ENCODE measurements at places on chromosomes 5 and 9.

GRCh38 chr5:10559871-10560270 lies 4.0 kb upstream of the ANKRD33B start:
- DNase-seq = no peak

- no peak for DNase-seq
Observed at GRCh38 chr9:121778252-121779225, 127.1 kb downstream of the DAB2IP start.

- DNase-seq = no peak
Observed at GRCh38 chr5:170628028-170628427, 124.2 kb downstream of the KCNIP1 start.

DNA sequence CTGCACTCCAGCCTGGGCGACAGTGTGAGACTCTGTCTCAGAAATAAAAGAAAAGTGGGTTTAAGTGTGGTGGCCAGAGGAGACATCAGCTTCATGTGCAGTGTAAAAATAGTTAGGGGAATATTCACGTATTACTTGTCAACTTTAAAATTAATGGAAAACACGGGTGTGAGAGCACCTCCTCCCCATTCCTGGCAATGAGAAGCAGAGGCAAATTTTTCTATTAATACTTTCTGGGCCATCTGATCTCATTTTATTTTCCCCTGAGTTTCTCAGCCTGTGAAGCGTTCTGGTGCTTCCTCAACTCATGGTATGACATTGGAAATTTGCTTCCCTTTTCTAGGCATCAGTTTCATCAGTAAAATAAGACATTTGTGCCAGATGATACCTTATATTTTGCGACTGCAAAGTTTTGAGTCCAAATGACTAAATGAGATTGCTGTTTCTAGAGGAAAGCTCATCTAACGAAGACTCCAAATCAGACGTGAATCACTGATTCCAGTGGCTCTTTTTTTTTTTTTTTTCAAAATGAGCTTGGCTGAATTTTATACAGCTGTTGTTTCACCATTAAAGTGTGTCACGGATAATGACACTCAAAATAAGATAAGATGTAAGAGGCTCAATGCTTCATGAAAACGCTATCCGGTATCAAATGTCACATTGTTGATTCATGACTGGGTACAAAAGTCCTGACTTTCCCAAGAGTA lies 104.6 kb downstream of the MSX2 start:
- no peak for DNase-seq

GRCh38 chr5:33299621-33300208 lies 141.1 kb upstream of the TARS1 start:
- DNase-seq = peak; percentile 8

GRCh38 chr9:93670208-93671019 lies 94.0 kb downstream of the PHF2 start:
- DNase-seq = no peak

GRCh38 chr9:106862110-106862820 lies 701 bp upstream of the ZNF462 start:
- peak; percentile 83 for DNase-seq

GRCh38 chr5:159010661-159011442 lies 88.9 kb downstream of the EBF1 start:
- DNase-seq = no peak

GRCh38 chr9:128553728-128554127 lies 1.3 kb downstream of the SPTAN1 start:
- peak; percentile 15 for DNase-seq

GRCh38 chr5:170738840-170739239 lies 44.7 kb upstream of the GABRP start:
- DNase-seq = no peak

GRCh38 chr5:169971780-169972179 lies 8.5 kb downstream of the INSYN2B start:
- DNase-seq = no peak

DNA sequence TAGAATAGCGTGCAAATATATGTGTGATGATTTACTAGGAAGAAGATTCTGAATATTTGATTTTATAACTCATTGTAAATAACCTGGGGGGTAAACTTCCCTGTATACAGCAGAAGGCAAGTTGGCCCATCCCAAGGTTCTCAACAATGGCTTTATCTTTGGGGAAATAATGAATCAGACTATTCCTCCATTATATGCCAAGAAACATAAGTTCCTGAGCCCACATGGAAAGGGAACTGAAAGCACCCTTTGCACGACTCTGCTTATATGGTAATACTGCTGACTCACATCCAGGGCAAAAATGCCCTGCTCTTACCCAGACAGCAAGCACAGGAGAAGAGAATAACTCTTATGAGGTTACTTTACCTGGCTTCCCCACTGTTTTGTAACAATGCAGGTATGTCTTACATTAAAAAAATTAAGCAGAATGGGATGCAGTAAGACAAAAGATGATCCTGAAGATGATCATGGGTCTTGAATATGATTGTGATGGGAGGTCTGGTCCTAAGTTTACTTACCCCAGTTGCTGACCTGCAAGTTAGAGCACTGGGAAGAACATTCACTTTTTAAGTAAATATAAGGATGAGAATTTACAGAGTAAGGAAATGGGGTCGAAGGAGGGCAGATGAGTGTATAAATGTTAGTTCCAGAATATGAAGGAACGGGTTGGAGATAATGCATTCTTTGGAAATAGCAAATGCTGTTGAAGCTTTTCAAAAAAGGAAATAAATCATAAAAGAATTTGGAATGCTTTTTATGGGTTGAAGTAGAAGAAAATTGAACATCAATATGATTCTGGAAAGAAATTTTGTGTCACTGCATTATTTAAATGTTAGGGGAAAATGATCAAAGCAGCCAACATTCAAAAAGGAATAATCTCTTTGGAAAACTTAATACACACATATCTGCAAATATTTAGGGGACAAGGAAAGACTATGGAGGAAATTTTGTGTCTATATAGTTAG lies 428.4 kb upstream of the MPDZ start:
- no peak for DNase-seq

- DNase-seq = no peak
Observed at GRCh38 chr5:177432143-177432838, 5.8 kb downstream of the GRK6 start.

- no peak for DNase-seq
Observed at GRCh38 chr5:80039650-80040049, 4.5 kb downstream of the THBS4 start.

- no peak for DNase-seq
Observed at GRCh38 chr9:123883634-123884033, 46.3 kb downstream of the DENND1A start.

DNA sequence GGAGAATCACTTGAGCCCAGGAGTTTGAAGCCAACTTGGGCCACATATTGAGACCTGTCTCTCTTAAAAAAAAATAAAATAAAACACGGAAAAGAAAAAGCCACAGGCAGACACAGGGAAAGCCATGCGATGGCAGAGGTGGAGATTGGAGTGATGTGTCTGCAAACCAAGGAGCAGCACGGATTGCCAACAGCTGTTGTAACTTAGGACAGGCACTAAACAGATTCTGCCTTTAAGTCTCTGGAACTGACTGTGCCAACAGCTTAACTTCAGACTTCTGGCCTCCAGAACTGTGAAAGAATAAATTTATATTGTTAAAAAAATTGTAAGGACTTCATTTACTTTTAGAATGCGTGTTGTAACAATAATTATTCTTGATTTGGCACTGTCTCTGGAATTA lies 318.5 kb upstream of the CHD1 start:
- peak; percentile 33 for DNase-seq

DNA sequence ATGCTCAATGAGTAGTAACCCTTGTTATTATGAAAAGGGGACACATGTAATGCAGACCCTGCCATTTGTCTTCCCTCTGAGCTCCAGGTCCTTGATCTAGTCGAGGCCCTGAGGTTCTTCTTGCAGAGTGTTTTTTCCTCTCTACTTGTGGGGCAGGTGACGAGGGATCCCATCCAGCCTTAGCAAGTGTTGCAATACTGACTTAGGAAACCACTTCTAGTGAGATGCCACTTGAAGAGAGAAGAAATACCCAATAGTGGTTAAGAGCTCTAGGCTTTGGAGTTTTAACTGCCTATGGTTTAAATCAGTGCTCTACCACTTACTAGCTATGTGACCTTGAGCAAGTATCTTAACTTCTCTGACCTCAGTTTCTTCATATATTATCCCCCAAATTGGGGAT lies 10.2 kb downstream of the PPARGC1B start:
- DNase-seq = no peak

DNA sequence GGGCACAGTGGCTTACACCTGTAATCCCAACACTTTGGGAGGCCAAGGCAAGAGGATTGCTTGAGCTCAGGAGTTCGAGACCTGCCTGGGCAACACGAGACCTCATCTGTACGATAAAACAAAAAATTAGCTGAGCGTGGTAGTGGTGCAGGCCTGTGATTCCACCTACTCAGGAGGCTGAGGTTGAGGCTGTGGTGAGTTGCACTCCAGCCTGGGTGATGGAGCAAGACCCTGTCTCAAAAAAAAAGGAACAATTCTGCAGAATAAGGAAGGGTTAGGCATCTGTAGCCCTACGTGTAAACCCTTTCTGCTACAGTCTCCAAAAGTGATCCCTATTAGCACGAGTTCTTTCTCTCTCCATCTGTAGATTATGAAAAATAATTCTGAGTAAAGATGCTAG lies 19.9 kb downstream of the CDC26 start:
- DNase-seq = no peak

DNA sequence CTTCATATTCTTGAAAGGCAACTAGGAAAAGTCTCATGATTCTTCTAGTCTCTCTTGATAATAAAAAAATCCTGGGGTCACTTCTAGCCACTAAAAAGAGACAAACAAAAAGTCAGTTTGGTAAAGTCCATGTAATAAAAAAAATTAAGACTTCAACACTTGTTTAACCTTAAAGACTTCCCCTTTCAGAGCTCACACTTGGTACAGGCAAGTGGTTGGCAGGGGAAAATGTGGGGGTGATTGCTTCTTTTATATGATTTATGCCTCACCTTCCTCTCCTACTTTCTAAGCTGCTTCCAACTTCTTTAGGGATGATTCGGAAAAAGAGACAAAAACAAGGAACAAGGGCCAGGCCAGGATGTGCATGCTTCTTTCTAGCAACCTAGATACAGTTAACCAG lies 5.1 kb upstream of the ERCC6L2 start:
- DNase-seq = no peak

DNA sequence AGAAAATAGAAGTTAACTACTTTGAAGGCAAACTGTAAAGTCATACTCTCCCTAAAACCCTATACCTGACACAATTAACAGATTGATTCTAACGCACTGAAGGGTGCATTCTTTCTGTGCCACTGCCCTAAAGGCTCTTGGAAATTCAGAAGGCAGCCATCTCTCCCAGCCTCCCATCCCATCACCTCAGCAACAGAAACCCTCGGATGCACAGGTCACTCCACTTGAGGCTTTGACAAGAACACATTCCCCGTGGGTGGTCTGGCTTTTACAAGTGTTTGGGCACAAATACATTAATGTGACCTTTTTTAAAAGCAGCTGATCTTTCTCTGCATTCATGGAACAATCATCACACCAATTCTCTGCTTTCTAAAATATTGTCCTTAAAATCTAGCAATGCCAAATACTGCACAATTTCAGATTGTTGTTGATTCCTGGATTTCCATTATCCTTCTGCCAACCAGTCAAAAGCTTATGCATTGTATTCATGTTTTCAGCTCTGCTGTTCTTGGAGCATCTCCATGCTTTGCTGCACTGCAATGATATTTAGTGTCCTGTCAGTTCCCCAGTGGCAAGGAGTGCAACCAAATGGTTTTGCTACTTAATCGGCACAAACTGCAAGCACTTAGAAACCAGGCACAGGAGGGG lies 175.6 kb downstream of the TMEM161B start:
- DNase-seq = no peak

DNA sequence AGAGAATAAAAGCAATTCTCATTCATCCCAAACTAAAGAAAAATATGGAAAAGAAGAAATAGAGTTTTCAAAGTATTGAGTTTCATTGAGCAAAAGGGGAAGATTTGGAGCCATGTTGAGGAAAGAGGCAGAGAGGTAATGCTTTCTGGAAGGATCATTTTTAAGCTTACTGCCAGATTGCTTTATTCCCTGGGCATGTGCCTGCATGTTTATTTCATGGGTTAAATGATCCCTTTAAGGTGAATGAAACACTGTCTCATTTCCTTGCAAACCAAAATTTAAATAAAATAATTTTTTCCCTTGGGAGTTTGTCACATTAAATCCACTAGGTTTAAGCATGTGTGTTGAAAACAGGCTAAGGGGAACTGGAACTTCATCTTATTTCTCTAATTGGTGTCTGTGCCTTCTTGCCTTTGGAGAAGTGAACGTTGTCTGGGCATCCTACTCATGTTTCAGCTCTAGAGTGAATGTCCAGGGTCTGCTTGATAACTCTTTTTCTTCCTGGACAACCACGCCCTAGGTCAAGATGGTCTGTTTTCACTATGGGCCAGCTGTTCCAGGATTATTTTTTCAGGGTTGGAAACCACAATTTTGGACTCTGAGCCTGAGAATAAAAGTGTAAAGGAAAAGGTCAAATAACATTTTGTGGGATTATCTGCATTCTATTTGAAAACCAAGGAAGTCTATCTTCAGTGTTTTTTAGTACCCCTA lies 114.1 kb upstream of the ELL2 start:
- DNase-seq = no peak

- DNase-seq = peak; percentile 27
Observed at GRCh38 chr9:137619240-137620047, 639 bp downstream of the EHMT1 start.

- no peak for DNase-seq
Observed at GRCh38 chr5:135468541-135468940, 16.4 kb upstream of the TIFAB start.

GRCh38 chr5:170262061-170263045 lies 29.6 kb downstream of the C5orf58 start:
- no peak for DNase-seq

- DNase-seq = no peak
Observed at GRCh38 chr9:76652894-76653293, 111.3 kb upstream of the PCA3 start.

- DNase-seq = peak; percentile 91
Observed at GRCh38 chr5:135543485-135544304, 7.9 kb upstream of the NEUROG1 start.

DNA sequence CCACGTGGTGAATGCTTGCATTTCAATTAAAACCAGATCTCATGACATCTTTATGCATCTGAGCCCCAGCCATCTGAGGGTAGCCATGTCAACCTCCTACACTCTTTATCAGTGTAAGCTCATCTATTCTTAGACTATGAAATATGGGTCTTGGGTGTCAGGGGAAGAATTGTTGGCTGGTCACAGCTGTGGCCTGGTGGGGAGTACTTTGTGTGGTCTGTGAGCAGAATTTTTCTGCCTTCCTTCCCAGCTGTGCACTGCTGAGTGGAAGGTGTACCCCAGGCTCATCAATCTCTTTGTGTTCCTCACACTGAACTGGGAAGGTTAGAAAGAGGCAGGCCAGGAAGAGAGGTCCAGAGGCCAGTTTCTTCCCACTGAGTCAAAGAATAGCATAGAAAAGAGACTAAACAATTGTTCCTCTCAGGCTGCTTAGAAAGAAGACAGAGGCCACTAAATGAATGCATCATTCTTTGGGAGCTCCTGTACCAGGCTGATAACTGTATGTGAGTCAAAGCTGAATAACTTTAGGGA lies 202.7 kb upstream of the RGMB start:
- DNase-seq = no peak

GRCh38 chr5:138760448-138761110 lies 7.4 kb downstream of the CTNNA1 start:
- no peak for DNase-seq

Measured in NCI-H82 (cell line).